ENCODE measurements at places on chromosomes 12 and 14.
A peak's percentile ranks its signal among the peaks of the same experiment; 100 is the strongest.

- no peak for DNase-seq
These were observed 45.0 kb downstream of the LRTM2 start for GRCh38 chr12:1865284-1865866.

DNA sequence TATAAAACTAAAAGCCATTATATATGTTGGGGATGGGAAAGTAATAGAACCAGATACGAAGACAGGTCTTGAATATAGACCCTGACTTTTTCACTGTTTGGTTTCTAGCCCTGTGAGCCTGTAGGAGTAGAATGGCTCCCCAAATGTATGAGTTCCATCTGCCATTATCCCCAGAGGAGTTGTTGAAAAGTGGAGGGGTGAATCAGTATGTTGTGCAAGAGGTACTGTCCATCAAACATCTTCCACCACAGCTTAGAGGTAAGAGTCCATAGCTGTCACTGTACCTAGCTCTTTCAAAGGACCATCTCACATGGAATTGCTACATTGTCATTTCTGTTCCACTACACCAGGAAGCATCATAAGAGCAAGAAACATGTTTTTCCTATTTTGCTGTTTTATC, 1.1 kb downstream of the NCAPD2 start:
- DNase-seq, result no peak

- DNase-seq, result peak; percentile 44
These were observed 1051.4 kb upstream of the ATXN7L3B start for GRCh38 chr12:73486256-73486655.

GRCh38 chr14:44041700-44042099, 465.4 kb downstream of the FSCB start:
- no peak for DNase-seq

GRCh38 chr14:93395231-93395630, 35.5 kb upstream of the UNC79 start:
- no peak for DNase-seq

- DNase-seq, result no peak
These were observed 44.0 kb upstream of the AMIGO2 start for GRCh38 chr12:47123730-47124129.

GRCh38 chr12:98645572-98646067, 530 bp downstream of the APAF1 start:
- peak; percentile 24 for DNase-seq
